Bronchus fibroblast of lung (primary cell): ENCODE measurements at places on chromosomes 4 and X. TPM values are rescaled to one million over a fixed set of nuclear protein-coding genes. Genes with fewer than 3 reads are reported as not detected.

Gene CLNK
- total RNA-seq: not detected in 2 replicates

Gene ARAP2
- total RNA-seq: 0.30 and 0.34 TPM in 2 replicates

Gene ASB11
- total RNA-seq: not detected in 2 replicates

Gene CTAG2
- 2.4 and 2.7 TPM in 2 replicates for total RNA-seq

Gene INPP4B
- 5.8 and 6.9 TPM in 2 replicates for total RNA-seq

Gene SPACA5
- total RNA-seq: not detected in 2 replicates

Gene LPAR4
- 0.15 and 0.17 TPM in 2 replicates for total RNA-seq

Gene FAT1
- 58.8 and 59.9 TPM in 2 replicates for total RNA-seq

Gene MAGIX
- 1.3 TPM in 2 replicates for total RNA-seq

Gene DDIT4L
- 1.0 and 1.3 TPM in 2 replicates for total RNA-seq

Gene ODAPH
- not detected in 2 replicates for total RNA-seq

Gene GLRA2
- total RNA-seq: not detected in 2 replicates

Gene HSFX1
- 0.15 TPM in 1 of 2 replicates, not detected in the other for total RNA-seq

Gene FRMD7
- not detected in 2 replicates for total RNA-seq

Gene NEK1
- total RNA-seq: 3.7 and 4.2 TPM in 2 replicates

Gene CFAP99
- not detected in 2 replicates for total RNA-seq

Gene NR3C2
- 0.15 and 0.17 TPM in 2 replicates for total RNA-seq

Gene NCAPG
- 28.2 and 42.7 TPM in 2 replicates for total RNA-seq

Gene NOX1
- total RNA-seq: not detected in 2 replicates

Gene GPR34
- not detected in 2 replicates for total RNA-seq

Gene GCNA
- total RNA-seq: 0.17 and 0.59 TPM in 2 replicates

Gene DCAF16
- total RNA-seq: 21.7 and 24.2 TPM in 2 replicates

Gene CSAG2
- not detected in 2 replicates for total RNA-seq

Gene PCDH10
- total RNA-seq: 1.3 and 2.2 TPM in 2 replicates

Gene XAGE1A
- total RNA-seq: not detected in 2 replicates

Gene DUSP21
- not detected in 2 replicates for total RNA-seq

Gene AMER1
- 1.0 TPM in 2 replicates for total RNA-seq

Gene TMSB4X
- 5,648 and 6,320 TPM in 2 replicates for total RNA-seq

Gene SLC6A14
- not detected in 2 replicates for total RNA-seq

Gene TMEM156
- 1.8 and 2.1 TPM in 2 replicates for total RNA-seq

Gene CASP3
- 17.4 and 21.2 TPM in 2 replicates for total RNA-seq

Gene P2RY4
- 0.15 TPM in 1 of 2 replicates, not detected in the other for total RNA-seq

Gene ADH4
- not detected in 2 replicates for total RNA-seq

Gene CT45A2
- total RNA-seq: not detected in 2 replicates

Gene TEX13D
- not detected in 2 replicates for total RNA-seq

Gene UFSP2
- total RNA-seq: 23.6 and 25.7 TPM in 2 replicates

Gene SPANXA2
- total RNA-seq: not detected in 2 replicates

Gene KANTR
- 1.3 and 1.9 TPM in 2 replicates for total RNA-seq

Gene ASMT
- total RNA-seq: not detected in 2 replicates

Gene CXCL11
- not detected in 2 replicates for total RNA-seq

Gene PRRG1
- total RNA-seq: 4.8 and 6.7 TPM in 2 replicates

Gene S100P
- not detected in 2 replicates for total RNA-seq

Gene DAPP1
- not detected in 2 replicates for total RNA-seq

Gene GRIA3
- total RNA-seq: 0.15 TPM in 1 of 2 replicates, not detected in the other

Gene ASB12
- 0.17 TPM in 1 of 2 replicates, not detected in the other for total RNA-seq

Gene DGKK
- total RNA-seq: not detected in 2 replicates
